ENCODE measurements at places on chromosomes 1 and 21.

DNA sequence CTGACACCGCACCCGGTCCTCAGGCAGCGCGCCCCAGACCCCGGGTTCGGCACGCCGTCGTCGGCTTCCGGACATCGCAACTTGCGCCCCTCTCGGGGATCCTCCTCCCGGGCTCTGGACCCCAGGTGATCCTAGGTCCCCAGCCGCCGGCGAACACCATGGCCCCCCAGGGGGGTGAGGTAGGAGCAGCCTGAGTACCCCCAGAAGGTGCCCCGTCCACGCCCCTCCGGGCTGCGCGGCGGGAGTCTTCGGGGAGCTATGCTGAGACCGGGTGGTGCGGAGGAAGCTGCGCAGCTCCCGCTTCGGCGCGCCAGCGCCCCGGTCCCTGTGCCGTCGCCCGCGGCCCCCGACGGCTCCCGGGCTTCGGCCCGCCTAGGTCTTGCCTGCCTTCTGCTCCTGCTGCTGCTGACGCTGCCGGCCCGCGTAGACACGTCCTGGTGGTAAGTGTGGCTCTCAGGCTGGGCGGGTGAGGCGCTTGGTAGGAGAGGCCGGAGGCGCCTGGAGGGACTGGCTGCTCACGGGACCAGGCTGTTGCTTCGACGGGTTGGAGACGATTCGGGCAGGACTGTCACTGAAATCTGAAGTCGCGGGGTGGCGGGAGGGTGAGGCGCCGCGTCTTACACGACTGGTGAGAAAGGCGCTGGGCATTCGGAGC, 367 bp downstream of the WNT2B start:
- no peak for DNase-seq

- no peak for DNase-seq
Measured at GRCh38 chr1:229570891-229571516, 12.5 kb upstream of the ABCB10 start.

- DNase-seq: no peak
Measured at GRCh38 chr1:44290250-44291094, 64.6 kb downstream of the ERI3 start.

DNA sequence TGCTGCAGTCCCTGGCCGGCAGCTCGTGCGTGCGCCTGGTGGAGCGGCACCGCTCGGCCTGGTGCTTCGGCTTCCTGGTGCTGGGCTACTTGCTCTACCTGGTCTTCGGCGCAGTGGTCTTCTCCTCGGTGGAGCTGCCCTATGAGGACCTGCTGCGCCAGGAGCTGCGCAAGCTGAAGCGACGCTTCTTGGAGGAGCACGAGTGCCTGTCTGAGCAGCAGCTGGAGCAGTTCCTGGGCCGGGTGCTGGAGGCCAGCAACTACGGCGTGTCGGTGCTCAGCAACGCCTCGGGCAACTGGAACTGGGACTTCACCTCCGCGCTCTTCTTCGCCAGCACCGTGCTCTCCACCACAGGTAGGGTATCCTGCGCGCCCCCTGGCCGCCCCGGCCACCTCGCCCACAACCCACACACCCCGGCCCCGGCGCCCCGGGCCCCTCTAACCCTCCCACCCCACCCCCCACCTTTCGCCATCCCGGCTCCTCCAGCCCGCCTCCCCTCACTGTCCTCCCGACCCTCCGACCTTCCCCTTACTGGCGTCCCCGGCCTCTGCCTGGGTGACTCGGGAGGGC, 352 bp downstream of the KCNK1 start:
- no peak for DNase-seq

GRCh38 chr1:245871191-245871590, 635.9 kb downstream of the SMYD3 start:
- DNase-seq: no peak

DNA sequence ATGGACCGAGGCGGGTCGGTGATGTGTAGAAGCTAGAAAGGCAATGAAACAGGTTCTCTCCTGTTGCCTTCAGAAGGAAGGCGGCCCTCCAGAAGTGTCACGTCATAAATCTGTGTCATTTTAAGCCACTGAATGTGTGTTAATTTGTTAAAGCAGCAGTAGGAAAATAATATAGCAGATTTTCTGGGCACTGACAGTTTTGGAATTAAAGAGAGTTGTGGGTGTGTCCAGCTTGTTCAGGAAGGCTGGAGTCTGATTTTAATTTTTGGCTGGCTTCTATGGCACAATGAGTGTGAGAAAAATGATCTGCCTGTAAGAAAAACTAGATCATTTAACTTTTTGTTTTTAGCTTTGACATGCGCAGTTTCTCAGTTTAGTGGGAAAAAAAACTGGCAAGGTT, 177.3 kb downstream of the EDEM3 start:
- DNase-seq: no peak

GRCh38 chr1:229365569-229365968, 22.7 kb upstream of the CCSAP start:
- no peak for DNase-seq

GRCh38 chr1:84376000-84376910, 22.0 kb upstream of the DNASE2B start:
- DNase-seq: no peak

DNA sequence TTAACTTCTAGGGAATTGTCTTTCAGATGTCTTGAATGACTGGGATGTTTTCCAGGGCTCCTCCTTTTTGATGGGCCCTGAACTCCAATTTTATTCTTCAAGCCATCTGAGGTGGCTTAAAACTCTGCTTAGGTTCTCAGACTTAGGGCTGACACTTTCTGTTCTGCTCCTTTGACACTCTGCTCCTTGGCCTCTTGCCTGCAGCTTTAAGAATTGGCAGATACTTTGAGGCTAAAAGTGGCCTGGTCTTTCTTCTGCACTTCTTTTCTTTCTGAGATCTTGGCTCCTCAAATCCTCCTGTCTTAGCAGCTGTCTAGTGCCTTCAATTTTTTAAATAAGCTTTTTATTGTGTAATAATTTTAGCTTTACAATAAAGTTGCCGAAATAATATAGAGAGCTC, 294.6 kb downstream of the RPS6KC1 start:
- no peak for DNase-seq

DNA sequence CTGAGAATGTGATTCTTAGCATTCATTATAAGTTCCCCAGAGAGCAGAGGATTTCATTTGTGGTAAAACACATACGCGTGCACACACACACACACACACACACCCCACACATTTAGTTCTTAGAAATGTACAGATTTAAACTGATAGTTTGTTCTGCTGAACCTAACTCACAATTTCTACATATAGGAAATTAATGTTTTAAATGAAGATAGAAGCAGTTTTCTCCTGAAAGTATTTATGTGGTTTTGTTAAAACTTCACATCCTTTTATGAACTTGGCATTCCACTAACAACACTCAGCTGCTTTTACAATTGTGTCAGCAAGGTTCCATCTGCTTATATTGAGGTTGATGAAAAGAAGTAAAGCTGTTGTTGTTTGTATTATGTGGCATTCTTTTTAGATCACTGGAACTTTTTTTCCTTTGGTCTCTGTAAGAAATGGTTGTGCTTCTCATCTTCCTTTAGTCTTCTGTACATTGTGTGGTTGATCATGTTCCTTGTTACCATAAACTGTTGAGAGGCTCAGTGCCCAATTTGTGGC, 41.6 kb downstream of the AK4 start:
- DNase-seq: no peak

DNA sequence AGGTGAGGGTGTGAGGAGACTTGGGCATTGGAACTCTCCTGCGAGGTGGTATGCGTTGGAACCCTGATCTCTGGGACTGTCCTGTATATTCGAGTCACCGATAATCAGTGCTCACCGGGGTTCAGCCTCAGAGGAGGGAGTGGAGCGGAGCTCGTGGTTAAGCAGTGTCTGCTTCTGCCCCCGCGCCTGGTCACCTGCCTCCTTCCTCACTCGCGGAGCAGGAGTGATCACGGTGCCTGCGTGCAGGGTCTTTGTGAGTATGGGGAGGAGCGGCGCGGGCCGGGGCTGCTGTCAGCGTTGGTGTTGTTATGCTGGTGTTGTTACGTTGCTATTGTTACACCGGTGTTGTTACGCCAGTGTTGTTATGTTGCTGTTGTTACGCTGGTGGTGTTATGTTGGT, 23.3 kb downstream of the H6PD start:
- DNase-seq: no peak

DNA sequence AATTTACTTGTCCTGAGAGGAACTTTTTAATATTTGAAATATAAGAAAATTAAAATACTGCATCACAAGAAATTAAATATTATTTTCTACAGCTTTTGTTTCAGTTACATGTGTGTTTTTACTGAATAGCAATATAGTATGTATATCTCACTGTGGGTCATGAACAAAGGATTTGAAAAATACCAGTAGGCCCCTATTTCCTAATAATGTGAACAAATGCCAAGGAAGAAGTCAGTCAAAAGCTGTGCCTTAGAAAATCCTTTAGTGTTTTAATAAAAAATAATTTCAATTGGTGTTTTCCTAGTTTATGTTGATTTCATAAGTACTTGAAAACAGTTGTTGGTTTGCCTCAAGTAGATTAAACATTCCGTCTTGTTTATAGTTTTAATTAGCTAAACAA, 46.7 kb downstream of the SMYD3 start:
- no peak for DNase-seq

DNA sequence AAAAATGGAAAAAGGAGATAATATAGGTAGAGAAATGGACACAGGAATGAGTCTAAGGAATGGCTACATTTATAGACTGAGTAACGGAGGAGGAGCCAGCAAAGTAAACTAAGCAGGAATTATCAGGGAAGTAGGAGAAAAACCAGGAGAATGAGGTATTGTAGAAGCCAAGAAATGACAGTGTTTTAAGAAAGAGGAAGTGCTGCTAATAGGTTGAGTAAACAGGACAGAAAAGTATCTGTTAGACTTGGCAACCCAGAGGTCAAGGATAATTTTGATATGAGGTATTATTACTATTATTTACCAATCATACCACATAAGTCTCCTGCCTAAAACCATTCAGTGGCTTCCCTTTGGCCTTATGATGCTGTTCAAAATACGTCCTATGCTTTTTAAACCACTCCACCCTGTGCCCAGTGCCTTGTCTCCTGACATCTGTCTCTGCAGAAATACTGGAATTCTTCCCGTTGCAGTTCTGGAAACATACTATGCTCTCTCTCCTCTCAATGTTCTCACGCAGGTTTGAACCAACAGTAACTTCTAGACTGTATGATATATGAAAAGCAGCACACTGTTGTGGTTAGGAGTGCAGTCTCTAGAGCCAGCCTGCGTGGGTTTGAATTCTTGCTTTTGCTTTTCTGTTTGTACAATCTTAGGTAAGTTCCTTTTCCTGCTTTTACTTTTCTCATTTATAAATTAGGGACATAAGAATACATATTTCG, 24.6 kb upstream of the NEK7 start:
- no peak for DNase-seq

DNA sequence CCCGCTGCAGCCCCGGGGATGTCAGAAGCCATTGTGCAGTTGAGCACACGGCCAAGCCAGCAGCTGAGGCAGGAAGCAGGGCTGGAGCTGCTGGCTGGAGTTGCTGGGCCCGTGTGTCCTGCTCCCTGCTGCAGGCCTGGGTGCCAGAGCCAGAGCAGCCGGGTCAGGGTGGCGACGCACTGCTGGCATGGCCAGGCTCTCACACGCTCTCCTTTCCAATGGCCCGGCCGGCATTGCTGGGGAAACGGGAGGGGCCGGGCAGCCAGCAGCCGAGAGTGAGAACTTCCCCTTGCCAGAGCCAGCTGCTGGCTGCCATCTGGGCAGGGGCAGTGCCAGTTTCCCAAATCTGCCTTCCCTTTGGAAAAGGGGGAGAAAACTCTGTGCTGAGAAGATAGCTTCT, 82.4 kb upstream of the PROX1 start:
- no peak for DNase-seq

GRCh38 chr1:223363057-223363855, 720 bp downstream of the SUSD4 start:
- DNase-seq: no peak

- DNase-seq: no peak
Measured at GRCh38 chr1:156910309-156910782, 10.1 kb upstream of the LRRC71 start.

DNA sequence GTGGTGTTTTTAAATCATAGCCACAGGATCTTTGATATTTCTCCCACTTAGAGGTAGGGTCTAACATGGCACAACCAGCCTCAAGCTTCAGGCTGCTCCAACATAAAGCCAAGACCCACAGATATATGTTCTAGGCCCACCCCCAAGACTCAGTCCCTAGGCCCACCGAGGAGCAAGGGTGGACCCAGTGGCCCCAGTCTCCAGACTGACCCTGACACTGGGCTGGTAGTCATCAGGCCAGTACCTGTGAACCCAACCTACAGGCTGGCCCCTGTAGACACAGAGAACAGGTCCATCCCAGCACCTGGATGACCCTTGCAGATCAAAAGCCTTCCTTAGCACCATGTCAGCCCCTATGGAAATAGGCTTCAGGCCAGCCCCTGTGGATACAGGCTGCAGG, 60.5 kb downstream of the NEGR1 start:
- DNase-seq: no peak

DNA sequence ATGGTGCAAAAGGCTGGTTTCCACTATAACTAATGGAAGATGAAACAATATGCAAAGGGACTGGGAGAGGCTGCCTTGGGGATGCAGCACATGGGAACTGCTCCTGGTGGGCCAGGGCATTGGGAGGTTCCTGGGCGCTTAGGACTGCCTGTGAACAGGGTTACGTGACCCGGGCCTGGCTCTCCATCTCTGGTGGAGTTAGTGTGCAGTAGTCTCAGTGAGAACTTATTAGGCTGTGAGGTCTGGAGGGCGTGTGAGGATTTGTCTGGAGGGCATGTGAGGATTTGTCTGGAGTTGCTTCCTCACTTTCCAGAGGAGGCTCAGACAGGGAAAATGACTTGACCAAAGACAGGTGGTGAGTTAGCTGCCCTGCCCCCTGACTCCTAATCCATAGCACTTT, 1.5 kb upstream of the ETV3L start:
- no peak for DNase-seq

- DNase-seq: no peak
Measured at GRCh38 chr1:99851850-99852454, 1.8 kb downstream of the AGL start.

DNA sequence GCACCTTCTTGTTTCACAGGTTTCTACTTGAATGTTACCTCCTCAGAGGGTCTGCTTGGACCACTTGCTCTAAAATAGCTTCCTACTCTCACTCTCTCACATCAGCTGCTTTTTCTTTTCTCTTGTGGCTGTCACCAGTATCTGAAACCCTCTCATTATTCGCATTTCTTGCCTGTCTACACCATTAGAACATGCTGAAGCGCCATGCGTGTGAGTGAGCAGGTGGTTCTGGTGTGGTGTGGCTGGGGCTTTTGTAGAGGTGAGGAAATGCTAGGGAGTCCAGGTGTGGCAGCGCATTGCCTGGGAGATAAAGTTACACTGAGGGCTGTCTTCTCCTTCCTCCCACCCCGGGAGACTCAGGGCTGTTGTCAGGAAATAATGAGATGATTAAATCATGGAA, 4.1 kb downstream of the ZNF362 start:
- DNase-seq: no peak

- DNase-seq: no peak
Measured at GRCh38 chr1:115452600-115453329, 114.7 kb upstream of the NGF start.

- DNase-seq: peak; percentile 39
Measured at GRCh38 chr1:157157501-157158190, 19.5 kb upstream of the ETV3 start.

GRCh38 chr1:184606786-184607185, 147.9 kb downstream of the EDEM3 start:
- no peak for DNase-seq

GRCh38 chr1:156760092-156760795, 7.1 kb upstream of the PRCC start:
- DNase-seq: no peak

- DNase-seq: no peak
Measured at GRCh38 chr1:62280150-62280549, 39.1 kb downstream of the KANK4 start.

GRCh38 chr1:197781968-197782721, 6.9 kb upstream of the DENND1B start:
- no peak for DNase-seq

Measured in fibroblast of skin of left quadriceps (primary cell).